ENCODE measurements at places on chromosomes 1 and 21.

GRCh38 chr1:63743781-63744180, 30.0 kb upstream of the ROR1 start:
- DNase-seq = no peak

GRCh38 chr1:44701141-44701573, 26.6 kb downstream of the ARMH1 start:
- no peak for DNase-seq

- DNase-seq = no peak
These were observed 22.0 kb downstream of the INAVA start for GRCh38 chr1:200916681-200917080.

DNA sequence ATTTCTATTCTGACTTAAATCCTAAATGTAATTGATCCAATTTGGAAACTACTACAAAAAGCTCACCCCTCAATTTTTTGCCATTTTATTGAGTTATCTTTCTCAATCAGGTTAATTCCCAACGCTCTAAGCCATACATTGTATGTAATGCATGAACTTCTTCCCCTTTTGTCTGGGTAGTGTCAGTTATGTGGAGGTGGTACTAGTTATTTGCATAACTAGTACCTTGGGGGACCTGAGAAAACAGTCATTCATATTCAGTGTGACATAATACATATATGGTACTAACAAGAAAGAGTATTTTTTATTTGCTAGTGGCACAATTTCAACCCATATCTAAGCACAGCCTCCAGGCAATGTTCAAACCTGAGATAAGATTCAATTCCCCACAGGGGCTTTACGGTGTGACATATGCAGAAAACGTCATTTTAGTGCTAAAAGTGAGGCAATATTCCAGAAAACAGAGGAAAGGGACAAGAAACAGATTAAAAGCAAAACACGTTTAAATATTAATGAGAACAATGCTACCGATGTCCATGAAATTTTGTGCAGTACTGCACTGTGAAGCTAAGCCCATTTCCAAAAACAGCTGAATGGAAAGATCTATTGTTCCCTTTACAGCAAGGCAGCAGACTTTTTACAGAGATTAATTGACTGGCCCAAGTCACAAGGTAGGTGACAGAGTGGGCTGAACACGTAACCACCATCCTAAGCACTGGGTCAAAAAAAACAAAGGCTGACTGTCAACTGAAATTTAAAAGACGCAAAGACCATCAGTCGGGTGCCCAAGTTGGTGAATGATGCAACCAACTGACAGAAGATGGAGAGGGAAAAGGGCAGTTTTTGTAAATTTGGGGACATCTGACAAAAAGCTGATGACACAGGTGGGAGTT, 1.4 kb downstream of the HLCS start:
- no peak for DNase-seq

GRCh38 chr1:227318016-227318852, at the start of gene CDC42BPA:
Gene CDC42BPA (minus strand): TSS chr1:227318492. CDS start chr1:227317182, 1,310 bp downstream.
- peak; percentile 93 for DNase-seq

- DNase-seq = no peak
These were observed 186.6 kb downstream of the GRIK3 start for GRCh38 chr1:36847761-36848160.

- DNase-seq = no peak
These were observed 36.0 kb downstream of the NUAK2 start for GRCh38 chr1:205285381-205286101.

DNA sequence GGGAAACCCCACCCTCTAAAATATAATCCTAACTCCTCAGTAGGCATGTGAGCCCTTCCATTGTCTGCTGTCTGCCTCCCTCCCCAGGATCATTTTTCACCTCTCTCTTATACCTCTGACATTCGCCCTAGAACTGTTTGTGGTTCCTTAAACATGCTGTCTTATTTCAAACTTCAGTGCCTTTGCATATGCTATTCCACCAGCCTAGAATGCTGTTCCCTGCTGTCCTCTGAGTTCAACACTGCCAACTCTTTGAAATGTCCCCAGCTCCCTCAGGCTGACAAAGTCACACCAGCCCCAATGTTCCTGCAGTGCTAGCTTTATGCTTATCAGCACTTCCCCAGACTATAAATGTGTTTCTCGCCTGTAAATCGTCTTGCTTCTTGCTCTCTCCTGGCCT, 119.5 kb downstream of the HIVEP3 start:
- DNase-seq = no peak

GRCh38 chr1:220516014-220516721, 11.8 kb upstream of the MARK1 start:
- DNase-seq = no peak

DNA sequence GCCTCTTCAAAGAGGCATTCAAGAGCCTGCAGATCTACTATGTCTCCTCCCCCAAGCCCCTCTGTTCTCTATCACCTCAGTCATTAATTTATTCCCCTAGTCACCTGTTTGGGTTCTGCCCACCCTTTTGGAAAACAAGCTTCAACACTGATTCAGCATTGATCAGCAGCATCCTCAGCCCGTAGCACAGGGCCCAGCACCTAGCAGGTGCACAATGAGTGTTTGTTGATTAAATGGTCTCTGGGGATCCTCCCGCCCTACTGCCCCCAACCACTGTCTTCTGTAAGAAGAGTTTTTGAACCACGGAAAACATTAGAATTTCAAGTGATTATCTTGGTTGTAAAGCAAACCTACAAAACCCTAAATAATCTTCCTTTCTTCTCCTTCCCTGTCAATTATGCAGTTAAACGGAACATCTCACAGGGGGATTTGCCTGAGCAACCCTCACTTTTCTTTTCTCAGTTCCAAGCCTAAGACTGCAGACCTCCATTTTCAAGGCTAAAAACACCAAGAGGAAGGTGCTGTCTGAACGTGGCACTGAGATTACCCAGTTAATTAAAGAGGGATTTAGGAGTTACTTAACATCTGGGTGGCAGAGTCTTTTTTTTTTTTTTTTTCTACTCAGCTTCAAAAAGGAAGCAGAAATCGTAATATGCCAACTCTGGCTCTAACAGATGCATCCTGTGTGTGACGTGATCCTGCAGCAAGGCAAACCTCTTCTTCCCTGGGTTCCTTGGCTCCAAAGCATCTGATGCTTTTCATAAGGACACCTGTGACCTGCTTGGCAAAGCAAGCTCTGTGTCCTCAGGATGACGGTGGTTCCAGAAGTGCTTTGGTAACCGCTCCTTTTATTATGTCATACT, 163.0 kb downstream of the KAZN start:
- DNase-seq = no peak

DNA sequence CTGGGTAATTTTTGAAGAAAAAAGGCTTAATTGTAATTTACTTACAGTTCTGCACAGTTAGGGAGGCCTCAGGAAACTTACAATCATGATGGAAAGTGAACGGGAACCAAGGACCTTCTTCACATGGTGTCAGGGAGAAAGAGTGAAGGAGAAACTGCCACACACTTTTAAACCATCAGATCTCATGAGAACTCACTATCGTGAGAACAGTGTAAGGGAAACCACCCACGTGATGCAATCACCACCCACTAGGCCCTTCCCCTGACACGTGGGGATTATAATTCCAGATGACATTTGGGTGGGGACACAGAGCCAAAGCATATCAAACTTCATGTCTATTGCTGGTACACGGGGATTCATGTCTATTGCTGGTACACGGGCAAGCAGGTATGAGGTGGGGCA, 5.3 kb upstream of the SFT2D2 start:
- no peak for DNase-seq

- DNase-seq = no peak
These were observed 18.7 kb downstream of the EPHB2 start for GRCh38 chr1:22729400-22729773.

GRCh38 chr1:156926175-156926574, 5.7 kb downstream of the LRRC71 start:
- DNase-seq = peak; percentile 62

GRCh38 chr1:201062511-201063091, 39.1 kb upstream of the KIF21B start:
- DNase-seq = no peak

GRCh38 chr1:226965581-226966440, 25.7 kb downstream of the COQ8A start:
- no peak for DNase-seq
